ENCODE measurements at places on chromosomes 16 and 17.
A peak's percentile ranks its signal among the peaks of the same experiment; 100 is the strongest.

DNA sequence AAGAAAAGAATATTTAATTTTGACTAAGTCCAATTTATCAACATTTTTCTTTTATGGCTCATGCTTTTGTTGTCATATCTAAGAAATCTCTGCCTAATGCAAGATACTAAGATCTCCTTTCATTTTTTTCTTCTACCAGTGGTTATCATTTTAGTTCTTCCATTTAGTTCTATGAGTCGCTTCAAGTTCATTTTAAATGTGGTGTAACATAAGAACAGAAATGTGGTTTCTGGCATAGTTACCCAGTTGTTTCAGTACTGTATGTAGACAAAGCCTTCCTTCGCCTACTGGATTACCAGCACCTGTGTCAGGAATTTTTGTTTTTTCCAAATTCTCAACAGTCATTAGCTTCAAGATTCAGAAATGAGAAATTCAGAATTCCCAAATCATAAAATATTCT lies 175.7 kb downstream of the PARN start:
- DNase-seq = no peak

DNA sequence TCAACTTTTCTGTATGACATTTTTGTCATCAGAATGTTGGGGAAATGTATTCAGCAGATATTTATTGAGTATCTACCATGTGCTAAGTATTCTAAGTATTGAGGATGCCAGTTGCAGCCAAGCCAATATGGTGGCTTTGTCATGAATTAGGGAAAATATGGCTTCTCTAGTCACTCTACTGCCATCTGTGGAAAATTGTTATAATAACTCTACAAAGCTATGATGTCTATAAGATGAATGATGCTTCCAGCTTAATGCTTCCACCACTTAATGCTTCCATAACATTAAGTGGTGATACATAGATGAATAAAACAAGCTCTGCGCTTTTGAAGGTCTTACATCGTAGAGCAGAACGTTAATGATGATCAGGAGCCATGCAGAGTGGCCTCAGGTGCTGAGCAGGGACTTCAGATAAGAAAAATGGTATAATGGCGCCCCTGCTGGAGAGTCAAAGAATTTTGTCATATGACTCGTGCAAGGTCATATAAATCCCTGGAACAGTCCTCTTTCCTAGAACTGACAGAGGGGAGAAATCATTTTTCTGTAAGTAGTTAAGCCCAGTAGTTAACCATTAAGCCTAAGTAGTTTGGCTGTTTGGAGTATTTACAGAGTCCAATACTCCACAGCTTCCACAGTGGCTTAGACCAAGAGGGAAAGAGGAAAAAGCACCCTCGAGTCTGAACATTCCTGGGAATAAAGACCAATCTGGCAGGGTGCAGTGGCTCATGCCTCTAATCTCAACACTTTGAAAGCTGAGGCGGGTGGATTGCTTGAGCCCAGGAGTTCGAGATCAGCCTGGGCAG lies 2.7 kb upstream of the TMIGD1 start:
- DNase-seq = peak; percentile 32

DNA sequence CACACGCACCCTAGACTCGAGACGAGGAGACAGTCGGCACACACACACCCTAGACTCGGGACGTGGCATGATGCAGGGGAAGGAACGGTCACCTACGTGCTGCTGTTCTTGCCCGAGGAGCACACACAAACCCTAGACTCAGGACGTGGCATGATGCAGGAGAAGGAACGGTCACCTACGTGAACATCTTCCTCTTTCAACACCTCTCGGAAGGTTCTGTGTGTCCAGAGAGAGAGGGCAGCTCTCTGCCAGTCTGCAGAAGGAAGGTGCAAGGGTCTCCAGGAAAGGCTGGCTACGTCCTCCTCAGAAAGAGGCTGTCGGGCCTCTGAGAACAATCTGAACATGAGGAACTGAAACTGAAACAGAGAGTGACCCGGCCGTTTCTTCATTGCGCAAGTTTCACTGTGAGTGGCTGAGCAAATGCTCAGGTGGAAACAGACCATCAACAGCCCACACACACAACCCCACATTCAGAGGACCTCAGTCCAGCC lies 43.4 kb downstream of the ZNF276 start:
- DNase-seq = no peak

DNA sequence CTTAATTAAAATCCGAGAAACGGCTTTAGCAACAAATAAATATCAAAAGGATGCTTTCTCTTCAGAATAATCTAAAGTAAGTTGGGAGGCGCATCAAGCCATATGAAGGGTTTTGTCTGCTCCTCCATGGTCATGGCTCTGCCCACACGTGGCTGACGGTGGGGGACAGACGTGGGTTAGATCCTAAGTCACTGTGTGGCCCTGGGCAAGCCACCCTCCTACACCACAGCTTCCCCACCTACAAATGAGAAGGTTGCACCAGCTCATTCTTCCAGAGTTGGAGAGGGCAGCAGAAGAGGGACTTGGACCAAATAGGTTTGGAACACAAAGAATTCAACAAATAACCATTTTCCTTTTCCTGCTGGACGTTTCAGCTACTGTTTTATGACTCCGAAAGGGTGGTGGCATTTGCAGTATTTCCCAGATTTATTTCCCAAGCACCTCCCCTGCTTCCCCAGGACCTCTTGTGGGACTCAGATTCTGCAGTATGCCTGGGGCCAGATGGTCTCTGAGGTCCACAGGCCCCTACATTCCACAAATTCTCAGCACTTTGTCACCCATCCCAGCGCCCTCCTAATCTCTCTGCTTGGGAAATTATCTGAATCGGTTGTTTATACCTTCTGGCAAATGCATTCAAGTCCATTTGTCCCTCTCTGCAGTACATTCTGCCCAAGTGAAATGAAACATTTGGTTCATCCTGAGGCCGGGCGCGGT lies 17.8 kb downstream of the LRRC75A start:
- DNase-seq = no peak

DNA sequence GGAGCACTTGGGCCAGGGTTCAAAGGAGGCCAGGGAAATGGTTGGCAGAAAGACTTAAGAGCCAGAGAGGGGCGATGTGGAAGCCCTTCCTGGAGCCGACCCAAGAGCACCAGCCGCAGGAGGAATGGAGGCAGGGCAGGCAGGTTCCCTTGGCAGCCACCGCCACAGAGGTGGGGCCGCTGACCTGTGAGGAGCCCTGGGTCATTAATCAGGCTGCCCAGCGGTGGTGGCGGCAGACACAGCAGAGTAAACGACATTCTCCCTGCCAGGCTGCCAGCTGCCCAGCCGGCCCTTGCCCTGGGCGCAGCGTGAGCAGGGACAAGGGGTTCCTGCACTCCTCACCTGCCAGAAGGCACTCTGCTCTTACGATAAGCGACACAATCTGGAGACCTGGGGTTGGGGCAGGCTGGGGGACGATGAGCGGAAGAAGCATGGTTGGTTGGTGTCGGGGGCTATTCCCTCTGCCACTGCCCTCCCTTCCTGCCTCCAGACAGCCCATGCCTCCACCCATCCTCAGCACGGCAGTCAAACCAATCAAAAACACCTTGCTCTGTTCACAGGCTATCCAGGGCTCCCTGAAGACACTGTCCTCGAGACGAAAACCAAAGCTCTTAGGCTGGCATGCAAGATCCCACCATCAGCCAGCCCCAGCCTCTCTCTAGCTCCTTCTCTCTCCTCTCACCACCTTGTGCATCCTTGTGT lies 40.9 kb downstream of the PLXDC1 start:
- DNase-seq = peak; percentile 80

All from DMS79 treated with DMSO at 0.1 percent for 48 hours (cell line).